ENCODE measurements at places on chromosomes 3 and 15.

DNA sequence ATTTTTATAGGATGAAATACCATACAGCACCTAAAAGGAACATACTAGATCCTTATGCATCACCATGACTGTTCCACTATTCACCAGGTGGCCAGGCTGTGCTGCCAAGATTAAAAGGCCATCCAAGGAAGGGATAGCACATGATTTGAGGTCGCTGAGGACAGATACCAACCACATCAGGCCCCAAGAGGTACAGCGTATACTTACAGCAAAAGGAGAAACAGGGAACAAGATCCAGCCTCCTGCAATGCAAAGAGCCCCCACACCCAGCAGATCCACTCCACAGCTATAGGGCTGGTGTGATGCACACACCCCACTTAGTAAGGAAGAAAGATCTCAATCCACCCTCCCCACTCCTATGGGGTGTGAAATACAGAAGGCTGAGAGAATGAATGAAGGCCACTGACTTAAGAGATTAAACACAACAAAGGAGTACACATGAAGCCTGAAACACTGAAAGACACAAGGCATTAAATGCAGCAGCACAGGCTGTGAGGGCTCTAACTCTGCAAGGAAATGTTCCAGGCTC lies 32.0 kb upstream of the ZNF445 start:
- no peak for DNase-seq

DNA sequence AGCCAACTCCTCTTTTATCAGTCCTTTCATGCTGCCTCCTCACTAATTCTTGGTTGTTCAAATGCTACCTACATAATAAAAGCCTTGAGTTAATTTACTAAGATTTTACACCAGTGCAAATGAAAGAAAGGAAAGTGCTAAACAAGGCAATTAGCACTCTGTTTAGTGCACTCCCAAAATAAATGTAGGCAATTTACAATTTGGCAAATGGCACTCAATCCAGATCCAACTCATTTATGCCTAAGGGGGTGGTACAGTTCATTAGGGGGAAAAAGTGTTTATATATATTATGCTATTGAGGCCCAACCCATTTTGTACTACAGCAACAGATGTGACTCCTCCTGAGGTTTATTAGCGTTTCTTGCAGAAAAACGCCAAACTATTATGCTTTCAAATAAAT lies 370.1 kb downstream of the NR2F2 start:
- no peak for DNase-seq

- DNase-seq: no peak
Observed at GRCh38 chr15:63476229-63476632, 28.2 kb upstream of the USP3 start.

- DNase-seq: no peak
Observed at GRCh38 chr15:52710708-52711389, 31.7 kb upstream of the ATOSA start.

DNA sequence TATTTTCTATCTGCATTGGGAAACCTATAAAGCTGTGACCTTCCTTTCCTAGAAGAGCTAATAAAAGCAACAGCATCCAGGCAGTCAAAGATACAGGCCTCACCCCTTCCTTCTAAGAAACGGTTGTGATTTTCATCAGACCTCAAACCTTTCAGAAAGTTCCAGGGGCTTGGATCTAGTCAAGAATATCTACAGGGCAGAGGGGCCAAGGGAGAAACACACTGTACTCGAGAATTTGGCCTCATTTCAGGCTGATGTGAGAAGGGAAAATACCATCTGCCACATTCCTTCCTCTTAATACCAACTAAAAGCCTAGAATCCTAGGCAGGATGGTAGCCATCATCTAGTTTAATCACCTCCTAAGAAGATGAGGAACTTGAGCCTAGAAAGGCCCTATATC lies 24.5 kb upstream of the BCL6 start:
- DNase-seq: no peak

GRCh38 chr3:27714692-27715453 lies 7.2 kb downstream of the EOMES start:
- no peak for DNase-seq

DNA sequence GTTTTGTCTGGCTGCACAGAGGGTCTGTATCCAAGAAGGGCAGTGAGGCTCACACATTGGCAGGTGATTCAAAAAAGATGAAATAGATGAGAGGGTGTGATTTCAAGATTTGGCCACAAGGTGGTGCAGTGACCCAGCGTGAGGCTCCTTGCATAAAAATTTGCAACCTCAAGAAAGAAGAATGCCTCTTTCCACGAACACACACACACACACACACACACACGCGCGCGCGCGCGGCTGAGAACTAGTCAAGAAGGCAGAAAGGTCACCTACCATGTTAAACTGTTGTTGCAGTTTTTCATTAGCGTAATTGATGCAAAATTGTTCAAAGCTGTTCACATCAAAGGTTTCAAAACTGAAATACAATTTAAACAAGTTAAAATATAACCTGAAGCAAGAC lies 39.2 kb downstream of the MYO5C start:
- peak; percentile 63 for DNase-seq

GRCh38 chr3:183247011-183247589 lies 6.0 kb upstream of the B3GNT5 start:
- no peak for DNase-seq

GRCh38 chr15:30865257-30865656 lies 38.5 kb upstream of the FAN1 start:
- DNase-seq: no peak

- DNase-seq: no peak
Observed at GRCh38 chr3:27160779-27161287, 208.3 kb downstream of the NEK10 start.

GRCh38 chr3:184761075-184761841 lies 49.4 kb upstream of the MAGEF1 start:
- no peak for DNase-seq

DNA sequence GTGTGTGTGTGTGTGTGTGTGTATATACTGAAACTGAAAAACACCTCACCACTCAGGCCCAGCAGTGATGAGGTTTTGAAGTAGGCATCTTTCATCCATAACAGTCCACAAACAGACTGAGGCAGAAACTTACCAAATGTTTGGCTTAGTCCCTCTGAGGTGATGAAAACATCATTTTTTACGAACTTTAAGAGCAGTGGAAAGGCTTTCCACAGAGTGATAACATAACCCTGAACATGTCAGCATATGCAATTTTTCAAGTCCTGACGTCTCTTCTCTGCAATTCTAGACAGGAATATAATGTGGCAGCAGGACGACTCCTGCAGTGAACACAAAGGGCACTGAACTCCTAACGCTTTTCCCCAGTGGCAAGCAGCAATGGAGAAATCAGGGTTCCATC lies 247.0 kb upstream of the THBS1 start:
- DNase-seq: no peak

DNA sequence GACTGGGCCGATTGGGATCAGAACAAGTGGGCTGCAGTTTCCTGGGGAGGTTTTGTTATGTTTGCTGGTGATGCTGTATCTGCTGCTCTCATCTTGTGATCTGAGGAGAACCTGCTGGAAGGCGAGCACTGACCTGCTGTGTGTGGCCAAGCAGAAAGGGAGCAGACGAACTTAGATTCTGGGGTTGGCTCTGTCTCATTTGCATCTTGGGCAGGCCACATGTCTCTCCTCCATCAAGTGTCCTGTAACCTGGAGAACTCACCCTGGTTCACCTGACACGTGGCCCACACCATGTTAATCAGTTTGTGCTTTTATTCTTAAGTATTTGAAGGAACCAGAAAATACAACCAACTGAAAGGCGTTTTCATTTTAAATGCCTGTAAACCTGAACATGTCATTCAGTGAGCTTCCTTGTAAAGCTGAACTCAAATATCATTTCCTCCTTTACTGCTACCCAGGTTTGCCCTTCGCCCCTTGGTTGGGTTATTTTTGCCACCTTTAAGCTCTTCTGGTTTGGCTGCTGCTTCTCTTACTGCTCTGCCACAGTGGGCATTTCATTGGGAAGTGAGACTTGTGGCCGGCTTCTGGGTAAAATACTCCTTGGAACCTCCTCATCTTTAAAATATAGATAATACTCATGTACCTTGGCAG lies 33.5 kb upstream of the TRAK1 start:
- DNase-seq: no peak

- DNase-seq: no peak
Observed at GRCh38 chr3:113297841-113298240, 86.5 kb downstream of the BOC start.

DNA sequence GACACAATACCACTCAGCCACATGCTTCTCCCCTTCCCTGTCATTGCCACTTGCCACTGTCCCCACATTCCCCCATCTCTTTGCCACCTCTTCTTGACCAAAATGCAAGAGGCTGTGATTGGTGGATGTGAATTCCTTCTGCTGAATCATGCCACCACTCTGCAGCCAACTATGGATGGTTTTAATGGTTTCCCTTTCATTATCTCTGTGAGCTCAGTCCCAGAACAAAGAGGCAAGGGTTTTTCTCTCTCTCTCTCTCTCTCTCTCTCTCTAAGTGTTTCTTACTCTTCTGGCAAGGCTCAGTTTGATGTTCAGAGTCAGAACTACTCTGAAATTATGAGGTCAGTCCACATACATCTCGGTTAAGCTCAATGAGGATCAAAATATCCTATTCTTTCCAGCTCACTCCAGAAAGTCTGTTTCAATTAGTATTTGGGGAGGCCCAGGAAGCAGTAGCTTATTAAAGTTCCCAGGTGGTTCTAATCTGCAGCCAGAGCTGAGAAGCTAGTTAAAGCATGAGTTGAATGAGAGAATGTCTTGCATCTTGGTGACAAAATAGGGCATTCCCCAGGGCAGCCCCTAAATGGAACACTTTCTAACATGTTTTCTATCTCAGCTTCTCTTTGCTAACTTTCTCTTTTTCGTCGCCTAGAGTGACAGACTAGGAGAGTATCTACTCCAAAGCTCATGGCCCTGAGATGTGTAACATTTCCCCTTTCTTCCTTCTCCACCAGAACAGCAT lies 8.5 kb upstream of the ILDR1 start:
- no peak for DNase-seq

DNA sequence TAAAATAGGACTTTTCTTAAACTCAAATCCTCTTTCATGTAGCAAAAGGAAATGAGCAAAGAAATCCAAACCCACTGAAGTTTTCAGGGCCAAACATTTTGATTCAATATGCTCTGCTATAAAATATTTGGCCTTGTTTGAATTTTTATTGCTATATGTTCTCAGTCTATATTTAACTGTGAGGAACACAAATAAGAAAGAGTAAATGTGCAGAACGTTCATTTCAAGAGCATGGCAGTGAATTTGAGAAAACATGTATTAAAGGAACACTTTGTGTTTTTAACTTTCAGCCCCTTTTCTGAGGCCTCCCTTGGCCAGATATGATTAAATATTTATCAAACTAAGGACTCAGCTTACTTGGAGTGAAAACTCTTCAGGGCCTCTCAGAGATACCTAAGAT lies 124.7 kb upstream of the CCNL1 start:
- DNase-seq: no peak

- DNase-seq: peak; percentile 91
Observed at GRCh38 chr15:90934949-90935751, at the start of gene UNC45A. Gene UNC45A (plus strand): TSS chr15:90935285. CDS start chr15:90935325, 40 bp downstream.

DNA sequence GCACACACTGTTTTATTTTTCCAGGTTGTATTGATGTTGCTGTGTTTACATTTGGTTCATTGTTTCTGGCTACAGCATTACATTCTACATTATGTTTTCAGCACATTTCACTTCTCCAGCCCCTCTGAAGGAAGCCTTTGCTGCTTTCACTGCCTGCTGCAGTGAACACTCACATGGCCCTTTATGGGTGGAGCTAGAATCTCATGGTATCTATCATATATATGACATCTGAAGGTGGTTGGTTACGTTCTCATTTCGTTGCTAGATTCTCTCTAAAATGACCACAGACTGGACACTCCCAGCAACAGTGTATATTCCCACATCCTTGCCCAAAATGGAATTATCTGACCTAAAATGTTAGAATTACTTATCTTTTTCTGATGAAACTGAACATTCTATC lies 35.2 kb upstream of the CTDSPL start:
- no peak for DNase-seq

- no peak for DNase-seq
Observed at GRCh38 chr3:31926543-31926942, 54.5 kb downstream of the OSBPL10 start.

DNA sequence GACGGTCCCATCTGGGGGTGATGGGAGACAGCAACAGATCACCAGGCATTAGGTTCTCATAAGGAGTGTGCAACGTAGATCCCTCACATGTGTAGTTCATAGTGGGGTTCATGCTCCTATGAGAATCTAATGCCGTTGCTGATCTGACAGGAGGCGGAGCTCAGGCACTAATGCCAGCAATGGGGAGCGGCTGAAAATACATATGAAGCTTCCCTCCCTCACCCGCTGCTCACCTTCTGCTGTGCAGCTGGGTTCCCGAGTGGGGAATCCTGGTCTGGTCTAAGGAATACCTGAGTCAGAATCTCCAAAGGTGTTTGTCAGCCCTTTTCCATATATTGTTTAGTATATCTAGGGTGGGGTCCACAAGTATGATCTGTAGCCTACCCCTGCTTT lies 52.3 kb downstream of the CHD2 start:
- no peak for DNase-seq

DNA sequence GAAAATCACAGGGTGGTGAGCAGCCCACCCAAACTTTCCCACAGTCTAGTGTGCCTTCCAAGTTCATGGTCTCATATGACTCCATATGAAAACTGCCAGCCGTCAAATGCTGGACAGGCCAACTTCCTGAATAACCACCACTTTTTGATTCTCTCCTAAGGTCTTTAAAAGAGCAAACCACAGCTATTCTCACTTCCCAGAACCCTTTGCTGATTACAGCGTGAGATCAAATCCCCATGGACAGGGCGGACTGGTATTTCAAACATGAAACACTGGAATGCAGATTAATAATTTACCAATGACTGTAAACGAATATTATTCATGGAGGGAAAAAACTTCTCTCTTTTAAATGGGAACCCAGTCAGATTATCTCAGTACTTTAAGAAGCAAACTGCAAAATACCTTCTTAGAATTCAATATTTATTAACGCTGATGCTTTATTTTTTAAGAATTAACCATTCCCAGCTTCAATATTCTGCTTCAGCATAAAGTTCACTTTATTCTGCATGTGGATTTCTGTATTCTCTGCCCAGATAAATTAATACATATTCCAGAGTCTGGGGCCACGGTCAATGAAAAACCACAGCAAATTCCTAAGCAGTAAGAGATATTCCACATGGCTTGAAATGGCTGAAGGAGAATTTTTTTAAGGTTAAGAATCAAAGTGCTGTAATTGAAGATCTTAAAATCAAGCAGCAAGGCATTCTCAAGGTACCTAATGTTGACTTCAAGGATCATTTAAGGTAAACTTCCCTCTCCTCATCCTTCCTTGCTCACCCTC lies 42.9 kb downstream of the MYO1E start:
- no peak for DNase-seq

GRCh38 chr15:90210593-90210992 lies 9.5 kb downstream of the SEMA4B start:
- DNase-seq: no peak

- DNase-seq: no peak
Observed at GRCh38 chr15:48426941-48427340, 95.7 kb downstream of the DUT start.
